ENCODE measurements at places on chromosomes 2 and 18.

DNA sequence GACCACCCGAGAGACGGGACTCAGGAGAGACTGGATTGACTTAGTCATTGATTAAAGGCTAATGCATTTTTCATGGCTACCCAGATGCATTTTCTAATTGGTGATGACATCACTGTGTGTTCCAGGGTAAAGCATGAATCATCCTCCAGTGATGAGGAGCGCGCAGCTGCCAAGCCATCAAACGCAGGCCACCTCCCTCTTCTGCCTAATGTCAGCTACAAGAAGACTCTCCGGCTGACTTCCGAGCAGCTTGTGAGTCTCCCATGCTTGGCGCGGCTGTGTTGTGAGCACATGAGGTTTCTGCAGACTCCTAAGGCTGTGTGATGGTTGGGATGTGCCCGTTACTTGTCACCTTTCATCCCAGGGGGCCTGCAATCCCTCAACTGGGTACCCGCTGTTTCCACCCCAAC, 56.4 kb downstream of the LPIN1 start:
- DNase-seq, result peak; percentile 76

- DNase-seq, result no peak
Measured at GRCh38 chr2:216131175-216131926, 22.2 kb downstream of the XRCC5 start.

GRCh38 chr2:102149644-102150455, 7.3 kb downstream of the IL1R1 start:
- DNase-seq, result no peak

- no peak for DNase-seq
Measured at GRCh38 chr2:52613064-52613463, 1154.5 kb upstream of the CHAC2 start.

Data from astrocyte of the spinal cord (primary cell).